ENCODE measurements at places on chromosomes 11 and 22.

- no peak for DNase-seq
Measured at GRCh38 chr11:22084056-22084455, 108.8 kb upstream of the ANO5 start.

- no peak for DNase-seq
Measured at GRCh38 chr11:65663639-65664200, 1.0 kb upstream of the RELA start.

GRCh38 chr11:125925247-125925740, 20.6 kb upstream of the VSIG10L2 start:
- DNase-seq: no peak

GRCh38 chr11:11915625-11916024, 73.9 kb downstream of the USP47 start:
- DNase-seq: no peak
